ENCODE measurements at places on chromosomes 11 and 22.
A peak's percentile ranks its signal among the peaks of the same experiment; 100 is the strongest.

DNA sequence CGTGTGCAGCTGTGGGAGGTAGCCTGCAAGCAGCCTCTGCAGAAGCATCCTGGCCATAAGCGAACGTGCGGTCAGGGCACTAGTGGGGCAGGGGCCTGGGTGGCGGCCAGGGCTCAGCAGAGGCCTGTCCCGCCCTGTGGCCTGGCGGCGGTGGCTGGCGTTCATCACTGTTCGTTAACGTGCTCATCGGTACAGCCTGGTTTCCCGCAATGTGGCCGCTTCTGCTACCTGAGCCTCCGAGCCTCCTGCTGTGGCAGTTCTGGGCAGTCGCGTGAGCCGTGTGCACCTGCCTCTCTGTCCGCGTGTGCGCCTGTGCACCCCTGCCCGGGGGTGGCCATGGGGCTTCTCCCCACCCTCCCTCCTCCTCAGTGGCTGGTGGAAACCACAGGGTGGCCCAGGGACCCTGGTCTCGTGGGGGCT, 117.9 kb downstream of the KCNQ1OT1 start:
- no peak for DNase-seq

- DNase-seq, result no peak
Measured at GRCh38 chr11:7593481-7593880, 79.7 kb downstream of the PPFIBP2 start.

DNA sequence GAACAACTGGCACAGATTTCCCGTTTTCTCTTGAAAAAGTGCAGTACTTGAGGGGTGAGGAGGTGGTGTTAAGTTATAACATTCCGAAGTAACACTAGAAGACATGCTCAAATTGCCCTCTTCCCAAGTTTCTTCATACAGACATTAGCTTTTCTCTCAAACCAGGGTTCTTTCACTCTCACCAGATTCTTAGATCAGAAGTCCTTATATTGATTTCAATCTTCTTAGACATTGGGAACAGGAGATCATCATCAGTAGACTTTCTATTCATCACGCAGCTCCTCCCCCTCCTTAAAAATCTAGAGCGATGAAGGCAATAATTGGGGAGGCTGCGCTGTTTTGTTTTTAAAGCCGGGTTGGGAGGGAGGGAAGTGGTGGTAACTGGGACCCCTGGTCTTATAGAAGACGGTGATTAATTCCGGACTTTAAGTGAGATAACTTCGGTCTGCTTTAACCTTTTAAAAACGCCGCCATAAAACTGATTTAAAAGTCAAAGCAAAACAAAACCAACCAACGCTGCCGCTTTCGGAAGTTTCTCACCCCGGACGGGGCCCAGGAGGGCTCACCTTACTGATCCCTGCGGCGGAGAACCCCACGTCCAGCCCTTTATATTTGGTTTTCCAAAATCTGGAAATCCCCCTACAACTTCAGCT, 665 bp downstream of the USP28 start:
- no peak for DNase-seq

DNA sequence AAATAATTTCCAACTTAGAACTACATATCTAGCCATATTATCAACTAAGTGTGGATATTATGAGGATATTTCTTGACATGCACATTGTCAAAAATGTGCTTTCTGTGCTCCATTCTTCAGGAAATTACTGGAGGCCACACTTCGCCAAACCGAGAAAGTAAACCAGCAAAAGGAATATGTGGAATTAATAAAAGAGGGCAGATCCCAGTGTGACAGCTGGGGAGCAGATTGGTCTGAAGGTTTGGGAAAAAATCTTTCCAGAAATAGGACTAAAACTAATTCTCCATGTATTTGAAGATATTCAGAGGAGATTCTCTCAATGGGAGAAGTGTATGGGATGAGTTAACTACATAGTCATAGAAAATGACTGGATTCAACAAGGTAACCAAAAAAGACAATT, 546.9 kb upstream of the API5 start:
- no peak for DNase-seq

- DNase-seq, result no peak
Measured at GRCh38 chr11:63952570-63952969, 13.8 kb downstream of the NAA40 start.

DNA sequence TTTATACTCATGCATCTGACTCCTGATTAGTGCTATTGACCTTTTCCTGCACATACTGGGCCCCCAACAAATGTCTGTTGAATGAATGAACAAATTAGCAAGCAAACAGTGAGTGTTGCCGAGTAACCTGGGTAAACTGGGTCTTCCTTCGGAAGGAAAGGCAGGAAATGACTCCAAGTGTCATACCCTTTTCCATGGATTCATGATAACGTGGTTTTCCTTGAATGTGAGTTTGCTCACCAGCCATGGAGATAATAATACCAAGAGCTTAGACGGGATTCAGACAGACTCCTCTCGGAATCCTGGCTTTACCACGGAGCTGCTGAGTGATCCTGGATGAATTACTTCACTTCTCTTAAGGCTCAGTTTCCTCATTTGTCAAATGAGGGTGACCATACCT, 16.7 kb downstream of the TECTA start:
- no peak for DNase-seq

GRCh38 chr11:37718431-37718999, 1120.5 kb upstream of the RAG2 start:
- no peak for DNase-seq

DNA sequence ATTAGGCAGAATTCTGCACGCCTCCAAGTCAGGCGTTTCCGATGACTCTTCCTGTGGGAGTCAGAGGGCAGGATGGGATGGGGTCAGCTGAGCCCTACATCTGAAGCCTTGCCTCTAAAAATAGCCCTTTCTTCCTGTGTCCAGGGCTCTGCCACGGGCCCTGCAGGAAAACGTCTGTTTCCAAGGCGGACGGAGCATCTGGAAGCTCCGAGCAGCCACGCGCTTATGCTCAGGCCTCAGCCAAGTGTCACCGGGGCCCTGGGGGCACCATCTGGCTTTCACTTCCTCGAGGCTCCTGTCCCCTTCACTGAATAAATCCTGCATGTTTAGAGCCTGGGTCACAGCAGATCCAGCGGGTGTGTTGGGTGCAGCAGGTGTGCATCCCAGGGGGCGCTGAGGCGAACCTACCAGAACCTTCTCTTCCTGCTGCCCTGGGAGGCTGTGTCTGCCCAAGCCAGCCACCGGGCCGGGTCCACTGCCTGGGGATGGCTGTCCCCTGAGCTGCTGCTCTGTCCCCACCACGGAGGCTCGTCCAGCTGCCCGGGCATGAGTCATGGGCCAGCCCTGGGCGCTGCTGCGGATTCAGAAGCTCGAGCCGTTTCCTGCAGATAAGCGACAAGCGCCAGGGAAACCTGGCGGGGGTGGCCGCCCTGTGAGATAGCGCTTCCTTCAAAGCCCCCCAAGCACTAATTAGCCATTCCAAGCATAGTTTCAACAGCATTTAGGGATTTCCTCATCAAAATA, 32.0 kb upstream of the LINC01488 start:
- DNase-seq, result no peak

DNA sequence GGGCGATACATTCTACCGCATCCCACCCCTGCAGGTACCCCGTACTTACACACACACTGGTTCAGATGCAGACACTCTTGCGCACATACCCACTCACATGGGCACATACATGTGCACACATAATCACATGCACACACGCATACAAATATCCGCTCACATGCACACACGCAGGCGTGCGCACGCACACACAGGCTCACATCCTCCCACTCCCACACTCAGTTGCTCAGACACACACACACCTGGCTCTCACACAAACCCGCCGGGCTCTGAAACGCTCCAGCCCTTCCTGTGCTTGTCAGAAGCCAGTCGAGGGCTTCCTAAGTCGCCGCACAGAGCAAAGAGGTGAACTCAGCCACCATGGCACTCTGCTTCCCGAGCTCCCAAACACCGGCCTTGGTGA, 164.5 kb downstream of the CRYBB2 start:
- no peak for DNase-seq

- DNase-seq, result no peak
Measured at GRCh38 chr22:35046744-35047462, 19.1 kb upstream of the ISX start.

DNA sequence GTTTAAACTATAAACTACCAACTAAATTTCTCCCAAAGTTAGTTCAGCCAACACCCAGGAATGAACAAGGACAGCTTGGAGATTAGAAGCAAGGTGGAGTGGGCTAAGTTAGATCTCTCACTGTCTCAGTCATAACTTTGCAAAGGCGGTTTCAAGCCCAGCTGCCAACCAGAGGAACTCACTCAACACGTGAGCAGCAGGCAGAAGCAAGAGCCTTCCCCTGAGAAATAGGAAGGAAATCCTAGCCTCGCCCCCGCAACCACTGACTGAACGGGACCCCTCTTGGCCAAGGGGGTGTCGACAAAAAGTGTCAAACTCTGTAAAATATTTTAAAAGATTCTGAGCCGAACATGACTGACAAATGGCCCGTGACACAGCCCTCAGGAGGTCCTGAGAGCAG, 4.4 kb upstream of the KRTAP5-9 start:
- DNase-seq, result no peak

- DNase-seq, result no peak
Measured at GRCh38 chr11:117201658-117202305, 2.6 kb downstream of the TAGLN start.

DNA sequence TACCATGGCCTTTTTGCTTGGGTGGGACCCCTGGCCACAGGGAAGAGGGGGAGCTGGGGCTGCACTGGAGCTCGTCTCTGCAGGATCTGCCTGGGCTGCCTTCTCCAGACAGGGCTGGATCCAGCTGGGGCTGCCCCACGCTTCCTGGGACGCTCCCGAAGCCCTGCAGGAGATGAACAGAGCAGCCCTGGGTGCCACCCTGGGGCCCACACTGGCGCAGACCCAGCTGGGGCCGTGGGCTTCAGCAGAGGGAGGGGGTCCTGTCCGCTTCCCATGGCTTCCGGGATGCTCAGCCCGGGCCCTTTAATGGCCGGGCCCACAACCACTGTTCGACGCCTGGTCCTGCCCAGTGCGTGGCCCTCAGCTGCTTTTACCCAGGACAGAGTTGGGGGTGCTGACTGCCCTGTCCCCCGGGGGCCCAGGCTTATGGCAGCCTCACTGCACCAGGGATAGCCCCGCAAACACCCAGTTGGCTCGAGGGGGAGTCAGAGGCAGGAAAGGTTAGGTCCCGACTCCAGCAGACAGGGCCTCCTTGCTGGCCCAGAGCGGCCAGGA, 12.0 kb downstream of the TSPO start:
- DNase-seq, result no peak

DNA sequence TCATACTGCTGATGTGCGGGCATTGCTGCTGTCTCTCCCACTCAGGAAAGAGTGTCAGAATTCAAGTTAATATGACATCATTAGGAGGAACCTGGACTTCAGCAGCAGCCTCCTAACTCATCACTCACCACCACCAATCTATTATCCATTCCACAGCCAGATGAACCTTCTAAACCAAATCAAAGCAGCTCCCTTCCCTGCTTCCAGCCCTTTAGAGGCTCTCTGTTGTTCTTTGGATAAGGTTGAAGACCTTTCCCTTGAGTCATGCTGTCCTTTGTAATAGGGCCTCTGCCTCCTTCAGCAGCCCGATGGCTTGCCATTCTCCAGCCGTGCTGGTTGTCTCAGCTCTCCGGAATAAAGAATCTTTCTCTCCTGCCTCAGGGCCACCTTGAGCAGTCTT, 301.3 kb downstream of the DDX10 start:
- no peak for DNase-seq

GRCh38 chr22:27480487-27480886, 321.1 kb downstream of the MN1 start:
- DNase-seq, result peak; percentile 97

GRCh38 chr22:43085658-43086606, 3.3 kb downstream of the TTLL1 start:
- DNase-seq, result no peak

DNA sequence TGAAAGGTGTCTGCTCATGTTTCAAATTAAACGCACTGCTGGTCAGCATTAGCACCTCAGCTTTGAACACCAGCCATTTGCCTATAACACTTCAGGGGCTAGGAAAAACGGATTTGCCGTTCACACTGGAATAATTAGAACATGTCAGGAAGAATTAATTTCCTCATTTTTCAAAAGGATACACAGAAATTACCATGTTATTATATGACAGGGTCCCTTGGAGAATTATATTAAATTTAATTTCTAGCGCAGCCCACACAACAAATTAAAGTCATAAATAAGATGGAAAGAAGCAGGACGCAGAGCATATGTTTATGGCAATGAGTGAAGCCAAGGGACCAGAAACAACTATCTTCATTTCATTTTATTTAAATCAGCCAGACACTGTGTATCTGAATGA, 83.8 kb upstream of the SOX6 start:
- DNase-seq, result no peak

GRCh38 chr11:40602866-40603552, 856.4 kb downstream of the LRRC4C start:
- no peak for DNase-seq

DNA sequence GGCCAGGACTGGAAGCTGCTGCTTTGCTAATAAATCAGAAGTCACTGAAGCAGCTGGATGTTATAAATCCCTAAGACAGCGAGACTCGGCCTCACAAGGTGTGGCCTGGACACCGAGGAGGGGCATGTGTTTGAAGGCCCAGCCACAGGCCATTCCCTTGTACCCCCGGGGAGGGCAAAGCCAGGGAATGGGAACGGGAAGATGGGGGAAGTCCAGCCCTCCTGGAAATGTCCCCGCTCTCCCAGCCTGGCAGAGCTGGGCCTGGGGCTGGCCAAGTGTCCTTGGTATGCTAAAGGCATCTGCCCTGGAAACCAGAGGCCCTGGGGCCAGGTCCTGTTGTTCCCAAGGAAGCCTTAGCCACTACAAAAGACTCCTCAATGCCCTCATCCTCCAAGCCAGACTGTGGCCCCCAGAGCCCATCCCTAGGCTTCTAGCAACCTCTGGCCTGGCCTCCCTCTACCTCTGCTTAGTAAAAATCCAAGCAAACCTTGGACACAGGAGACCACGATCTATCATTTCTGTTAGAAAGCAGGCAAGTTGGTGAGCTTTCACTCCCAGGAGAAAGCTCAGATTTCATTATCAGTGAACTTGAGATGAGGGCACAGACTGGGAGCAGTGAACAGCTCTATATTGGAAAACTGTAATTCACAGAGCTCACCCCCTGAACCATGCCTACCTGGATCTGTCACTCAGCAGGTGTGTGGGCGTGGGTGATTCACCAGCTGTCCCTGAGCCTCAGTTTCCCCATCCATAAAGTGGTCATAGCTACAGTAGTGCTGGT, 11.0 kb downstream of the CHST1 start:
- DNase-seq, result no peak

GRCh38 chr11:44235765-44236201, 74.2 kb downstream of the ALX4 start:
- DNase-seq, result no peak

DNA sequence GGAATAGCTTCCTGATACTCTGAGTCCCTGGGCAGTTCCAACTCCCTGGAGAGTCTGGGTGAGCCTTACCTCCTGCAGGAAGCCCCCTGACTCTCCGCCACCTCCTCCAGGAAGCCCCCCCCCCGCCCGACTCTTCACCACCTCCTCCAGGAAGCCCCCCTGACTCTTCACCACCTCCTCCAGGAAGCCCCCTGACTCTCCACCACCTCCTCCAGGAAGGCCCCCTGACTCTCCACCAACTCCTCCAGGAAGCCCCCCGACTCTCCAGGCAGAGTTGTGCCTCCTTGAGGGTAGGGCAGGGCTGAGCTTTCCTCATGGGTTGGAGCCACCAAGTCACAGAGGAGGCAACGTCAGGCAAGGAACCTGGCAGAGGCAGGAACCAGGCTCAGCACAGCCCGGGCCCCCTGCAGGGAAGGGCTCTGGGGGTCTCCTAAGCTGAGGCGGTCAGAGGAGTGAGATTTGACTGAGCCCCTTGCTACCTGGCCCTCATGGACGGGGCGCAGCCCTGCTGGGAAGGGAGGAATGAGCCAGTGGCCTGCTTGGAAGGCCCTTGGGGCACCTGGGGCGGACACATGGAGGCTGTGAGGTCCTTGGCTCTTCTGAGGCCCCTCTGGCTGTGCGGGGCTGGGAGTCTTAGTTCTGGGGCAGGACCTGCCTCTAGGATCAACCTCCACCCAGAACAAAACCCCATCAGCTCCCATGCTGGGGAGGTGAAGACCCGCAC, 18.1 kb downstream of the MRGPRG start:
- no peak for DNase-seq

Data from NCI-H146 (cell line).